ENCODE measurements at places on chromosomes 7 and 10. TPM values are rescaled to one million over a fixed set of nuclear protein-coding genes. Genes with fewer than 3 reads are reported as not detected.

Gene GIMAP6
- total RNA-seq = not detected

Gene RFC2
- 11.2 TPM for total RNA-seq

Gene GRM3
- total RNA-seq = not detected

Gene ODAD2
- total RNA-seq = under 0.01 TPM

Gene COL13A1
- 9.3 TPM for total RNA-seq

Gene FAM180A
- 20.2 TPM for total RNA-seq

Gene ZC3HAV1L
- 3.8 TPM for total RNA-seq

Gene WNT8B
- total RNA-seq = not detected

Gene PPIF
- 15.6 TPM for total RNA-seq

Gene FAM25A
- total RNA-seq = not detected

Gene EPHA1
- 0.09 TPM for total RNA-seq

Gene INSYN2A
- 7.7 TPM for total RNA-seq

Gene ABCC2
- 0.60 TPM for total RNA-seq

Gene SLC39A12
- not detected for total RNA-seq

Gene C10orf53
- not detected for total RNA-seq

Gene EN2
- not detected for total RNA-seq

Data from bronchial smooth muscle cell (primary cell).